ENCODE measurements at places on chromosomes 12 and 14.

DNA sequence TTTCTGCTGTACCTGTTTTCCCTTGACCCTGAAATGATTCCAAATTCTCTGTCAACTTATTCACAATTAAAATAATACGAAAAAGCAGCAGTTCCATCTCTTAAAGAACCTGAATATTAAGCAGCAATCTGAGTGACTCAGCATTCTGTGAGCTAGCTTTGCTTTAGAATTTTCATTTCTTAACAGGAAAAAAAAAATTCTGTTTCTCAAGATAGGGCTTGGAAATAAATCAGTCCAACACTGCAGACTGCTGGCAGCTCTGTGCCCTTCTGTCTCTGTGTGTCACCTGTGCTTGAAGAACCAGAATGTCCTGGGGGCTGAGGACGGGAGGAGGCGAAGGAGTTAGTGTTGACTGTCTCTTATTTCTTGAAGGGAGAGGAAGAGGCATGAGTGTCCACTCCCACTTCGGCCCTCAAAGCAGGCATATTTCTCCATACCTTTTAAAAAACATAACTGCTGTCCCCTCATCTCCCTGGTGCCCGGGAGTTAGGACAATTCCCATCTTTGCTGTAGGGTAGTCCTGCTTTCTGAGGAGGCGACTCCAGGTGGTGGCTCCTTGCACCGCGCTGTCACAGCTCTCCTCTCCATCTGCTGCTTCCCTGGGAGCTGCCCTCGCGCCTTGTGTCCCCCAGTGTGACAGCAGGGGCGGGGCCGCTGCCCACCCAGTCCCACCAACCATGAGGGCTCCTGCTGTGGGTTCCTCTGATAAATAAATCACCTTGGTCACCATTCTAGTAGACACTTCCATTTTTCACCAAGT lies 203.1 kb downstream of the CALM1 start:
- DNase-seq = no peak

DNA sequence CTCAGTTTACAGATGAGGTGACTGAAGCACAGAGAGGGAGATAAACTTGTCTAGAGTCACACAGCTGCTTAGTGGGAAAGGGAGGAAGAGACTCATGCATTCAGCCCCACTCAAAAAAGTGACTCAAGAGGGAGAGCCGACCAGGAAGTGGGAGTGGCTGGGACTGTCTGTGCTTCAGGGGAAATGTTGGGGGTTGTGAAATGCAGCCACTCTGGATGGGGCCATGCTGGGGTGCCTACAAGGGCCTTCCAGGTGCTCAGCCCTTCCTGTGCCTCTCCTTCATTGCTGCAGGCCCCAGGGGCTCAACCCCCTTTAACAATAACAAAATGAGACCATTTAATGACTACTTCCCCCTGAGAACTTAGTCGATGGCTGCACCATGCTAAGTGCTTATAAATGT lies 41.8 kb downstream of the CACNA1C start:
- DNase-seq = no peak

GRCh38 chr12:107196681-107197080 lies 103.3 kb upstream of the CRY1 start:
- no peak for DNase-seq

- DNase-seq = no peak
Observed at GRCh38 chr14:88818018-88818417, 6.4 kb upstream of the TTC8 start.

GRCh38 chr12:124938587-124938986 lies 24.1 kb upstream of the UBC start:
- DNase-seq = no peak

DNA sequence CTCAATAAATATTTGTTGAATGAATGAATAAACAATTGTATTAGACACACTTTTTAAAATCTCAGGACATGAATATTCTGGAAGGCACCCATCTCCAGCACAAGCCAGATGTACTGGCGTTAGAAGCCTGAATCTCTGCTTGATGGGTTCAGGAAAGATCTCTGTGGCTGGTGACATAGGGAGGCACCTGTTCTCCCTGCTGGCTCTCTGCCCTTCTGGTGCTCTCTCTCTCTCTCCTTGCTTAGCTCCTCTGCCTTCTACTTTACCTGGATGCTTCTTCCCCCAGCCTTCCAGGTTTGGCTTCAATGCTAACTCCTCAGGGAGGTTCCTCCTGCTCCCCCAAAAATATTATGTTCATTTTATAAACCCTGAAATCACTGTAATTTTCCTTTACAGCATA lies 1.5 kb downstream of the CYP46A1 start:
- no peak for DNase-seq

GRCh38 chr12:114686426-114686772 lies 2.4 kb upstream of the TBX3 start:
- DNase-seq = no peak

GRCh38 chr12:65742018-65743010 lies 82.0 kb upstream of the HMGA2 start:
- no peak for DNase-seq

DNA sequence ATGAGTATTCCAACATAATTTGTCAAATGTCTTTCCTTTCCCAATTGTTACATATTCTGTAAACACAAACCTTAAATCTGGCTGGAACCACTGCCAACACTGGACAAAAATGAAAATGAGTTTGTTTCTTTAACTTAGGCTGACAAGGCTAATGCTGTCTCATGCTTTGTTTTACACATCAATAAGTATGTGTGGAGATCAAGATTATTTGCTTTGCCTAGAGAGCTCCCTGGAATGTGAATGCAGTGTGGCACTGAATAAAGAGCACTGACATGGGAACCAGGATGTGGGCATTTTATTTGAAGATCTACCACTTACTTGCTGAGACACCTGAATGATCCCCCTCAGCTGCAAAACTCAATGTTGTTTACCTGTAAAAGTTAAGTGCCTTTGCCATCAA lies 61.7 kb downstream of the RALGAPA1 start:
- DNase-seq = no peak

Measured in stimulated activated CD4-positive, alpha-beta T cell treated with anti-CD3 and anti-CD28 coated beads, Interleukin-12 subunit alpha, Interleukin-12 subunit beta, amount 100 ng/mL, for 48 hours (primary cell).